ENCODE measurements at places on chromosomes 16 and 17.

- DNase-seq: no peak
Measured at GRCh38 chr17:68356949-68357455, 65.7 kb downstream of the ARSG start.

DNA sequence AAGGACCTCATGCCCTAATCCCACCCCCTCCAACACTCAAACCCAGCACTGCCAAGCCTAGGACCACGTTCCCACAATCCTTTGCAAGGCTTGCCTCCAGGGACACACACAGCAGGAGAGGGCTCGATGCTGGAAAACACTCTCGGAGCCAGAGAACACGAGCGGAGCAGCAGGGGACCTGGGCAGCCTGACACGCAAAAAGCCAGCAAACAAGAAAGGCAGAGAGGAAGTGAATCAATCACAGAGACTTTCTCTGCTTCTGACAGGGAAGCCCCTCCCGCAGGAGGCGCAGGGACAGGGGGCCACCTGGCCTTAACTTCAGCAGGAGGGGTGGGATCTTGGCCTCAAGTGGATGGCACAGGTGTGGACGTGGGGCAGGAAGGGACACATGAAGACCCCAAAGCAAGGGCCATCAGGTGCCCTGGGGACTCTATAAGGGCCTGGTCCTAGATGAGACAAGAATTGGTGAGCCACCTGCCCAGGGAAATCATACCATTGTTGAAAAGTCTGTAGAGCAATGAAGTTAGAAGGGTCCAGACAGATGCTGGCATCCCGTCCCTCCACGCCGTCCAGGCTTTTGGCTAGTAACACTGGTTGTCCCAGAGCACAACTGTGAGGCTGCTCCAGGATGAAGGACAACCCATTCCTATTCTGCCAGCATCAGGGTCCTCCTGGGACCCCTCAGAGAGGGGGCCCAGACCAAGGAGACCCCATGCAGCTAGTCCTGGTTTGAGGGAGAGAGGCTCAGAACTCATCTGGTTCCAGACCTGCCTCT, 2.2 kb downstream of the SDK2 start:
- no peak for DNase-seq

- DNase-seq: no peak
Measured at GRCh38 chr17:70080541-70081347, 5.7 kb downstream of the KCNJ16 start.

DNA sequence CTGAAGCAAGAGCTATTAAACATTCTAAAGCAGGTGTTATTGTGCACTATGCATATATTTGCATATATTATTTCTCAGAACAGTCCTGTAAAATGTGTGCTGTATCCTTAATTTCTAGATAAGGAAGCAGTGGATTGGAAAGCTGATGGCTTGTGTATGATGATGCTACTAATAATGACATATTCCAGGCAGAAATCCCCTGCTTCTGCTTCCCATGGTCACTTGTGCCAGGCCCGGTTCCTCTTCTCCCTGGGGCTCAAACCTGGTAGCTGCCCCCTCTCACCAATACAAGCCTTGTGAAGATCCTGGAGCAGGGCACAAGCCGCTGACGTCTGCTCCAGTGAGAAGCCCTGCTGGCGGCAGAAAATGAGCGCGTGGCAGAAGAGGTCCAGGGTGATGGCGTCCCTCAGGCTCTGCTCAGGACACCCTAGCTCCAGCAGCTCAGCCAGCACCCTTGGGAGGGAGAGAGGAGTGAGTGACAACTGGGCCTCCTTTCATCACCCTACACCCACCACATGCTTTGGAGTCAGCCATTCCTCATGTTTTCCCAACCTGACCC, 1.8 kb downstream of the CFAP119 start:
- DNase-seq: no peak

DNA sequence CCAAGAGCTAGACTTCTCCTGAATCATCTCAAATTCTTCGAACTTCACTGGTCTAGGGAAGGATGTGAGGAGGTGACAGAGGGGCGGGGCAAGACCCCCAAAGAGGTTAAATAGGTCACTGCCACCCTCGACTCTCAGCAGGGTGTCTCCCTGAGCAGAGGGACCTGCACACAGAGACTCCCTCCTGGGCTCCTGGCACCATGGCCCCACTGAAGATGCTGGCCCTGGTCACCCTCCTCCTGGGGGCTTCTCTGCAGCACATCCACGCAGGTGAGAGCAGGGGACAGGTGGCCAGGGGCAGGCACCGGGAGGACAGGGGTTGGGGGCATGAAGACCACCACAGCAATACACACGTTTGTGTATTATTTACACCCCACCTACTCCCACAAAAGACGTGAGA, 9.2 kb downstream of the CCL17 start:
- no peak for DNase-seq

- no peak for DNase-seq
Measured at GRCh38 chr17:39612291-39612894, 4.7 kb upstream of the NEUROD2 start.

- peak; percentile 74 for DNase-seq
Measured at GRCh38 chr17:46178550-46179214, 14.5 kb downstream of the KANSL1 start.

DNA sequence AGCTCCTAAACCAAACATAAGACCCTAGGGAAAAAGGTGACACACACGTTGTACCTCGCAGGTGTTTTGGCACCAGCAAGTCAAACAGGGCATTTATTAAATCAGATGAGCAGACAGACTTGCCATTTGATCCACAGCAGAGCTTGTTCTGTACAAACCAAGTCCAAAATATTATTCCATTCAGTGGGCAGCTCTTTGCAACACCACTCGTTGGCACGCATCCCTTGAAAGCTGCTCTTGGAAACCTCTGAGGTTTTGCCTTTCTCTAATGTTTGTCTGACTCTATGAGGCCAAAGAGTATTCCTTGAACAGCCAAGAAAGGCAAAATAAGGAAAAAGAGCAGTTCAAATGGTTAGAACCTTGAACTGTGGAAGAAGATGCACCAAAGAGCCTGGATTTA, 12.7 kb downstream of the TMEM100 start:
- DNase-seq: no peak

DNA sequence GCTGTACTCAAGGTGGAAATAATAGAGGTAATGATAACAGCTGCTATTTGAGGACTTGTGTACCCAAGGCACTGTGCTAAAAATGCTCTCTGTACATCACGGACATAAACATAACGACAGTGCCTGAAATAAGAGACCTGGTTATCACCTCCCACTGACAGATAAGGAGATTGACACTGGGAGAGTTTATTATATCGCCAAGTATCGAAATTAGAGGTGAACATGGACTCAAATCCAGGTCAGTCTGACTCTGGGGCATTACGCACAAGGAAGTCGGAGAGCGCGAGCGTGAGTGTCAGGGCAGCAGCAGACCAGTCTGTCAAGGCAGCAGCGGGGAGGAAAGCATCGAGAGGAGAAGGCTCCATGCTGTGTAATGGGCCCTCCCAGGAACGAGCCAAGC, 57.1 kb downstream of the GOSR1 start:
- DNase-seq: no peak

DNA sequence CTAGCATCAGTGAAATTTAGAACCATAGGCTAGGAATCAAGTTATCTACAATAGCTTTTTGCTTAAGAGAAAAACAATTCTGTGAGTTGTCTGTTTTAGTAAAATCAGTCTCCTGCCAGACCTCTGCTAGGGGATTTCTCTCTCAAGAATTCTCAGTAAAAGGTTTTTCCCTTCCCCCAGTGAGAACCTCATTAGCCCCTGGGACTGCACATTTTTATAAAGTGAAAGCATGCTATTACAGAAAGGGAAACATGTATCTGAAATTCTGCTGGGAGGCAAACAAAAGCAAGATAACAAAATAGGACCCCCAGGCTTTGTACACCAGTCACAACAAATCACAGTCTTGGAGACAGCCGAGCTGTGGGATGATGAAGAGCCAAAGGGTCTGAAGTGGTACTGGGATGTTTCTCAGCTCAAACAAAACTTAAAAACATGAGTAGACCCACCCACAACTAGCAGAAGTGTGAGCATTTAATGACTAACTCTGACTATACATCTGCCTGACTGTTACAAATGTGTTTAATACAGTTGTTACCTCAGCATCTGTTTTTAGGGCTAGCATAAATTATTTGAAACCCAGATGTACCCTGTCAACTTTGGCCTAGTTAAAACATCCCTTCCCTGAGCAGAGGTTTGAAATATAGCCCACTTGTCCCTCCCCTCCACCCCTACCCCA, 20.0 kb upstream of the GLG1 start:
- DNase-seq: no peak

Data from PC-3 (cell line).